HS-5 (cell line): ENCODE measurements at places on chromosomes 5 and 9.

DNA sequence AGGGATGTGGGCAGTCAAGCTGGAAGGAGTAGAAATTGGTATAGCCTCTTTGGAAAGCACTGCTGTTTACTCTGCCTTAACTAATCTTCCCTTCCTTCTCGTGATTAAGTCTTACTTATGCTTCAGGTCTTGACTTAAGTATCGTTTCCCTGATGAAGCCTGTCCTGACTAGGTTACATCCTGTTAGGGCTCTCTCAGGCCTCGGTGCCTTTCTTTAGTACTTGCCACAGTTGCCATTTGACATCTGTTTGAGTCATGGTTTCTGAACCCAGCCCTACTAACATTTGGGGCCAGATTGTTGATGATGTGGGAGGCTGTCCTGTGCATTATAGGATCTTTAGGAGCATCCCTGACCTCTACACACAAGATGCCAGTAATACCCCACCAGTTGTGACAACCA is 94.4 kb downstream of the GAPVD1 start:
- no peak for DNase-seq

DNA sequence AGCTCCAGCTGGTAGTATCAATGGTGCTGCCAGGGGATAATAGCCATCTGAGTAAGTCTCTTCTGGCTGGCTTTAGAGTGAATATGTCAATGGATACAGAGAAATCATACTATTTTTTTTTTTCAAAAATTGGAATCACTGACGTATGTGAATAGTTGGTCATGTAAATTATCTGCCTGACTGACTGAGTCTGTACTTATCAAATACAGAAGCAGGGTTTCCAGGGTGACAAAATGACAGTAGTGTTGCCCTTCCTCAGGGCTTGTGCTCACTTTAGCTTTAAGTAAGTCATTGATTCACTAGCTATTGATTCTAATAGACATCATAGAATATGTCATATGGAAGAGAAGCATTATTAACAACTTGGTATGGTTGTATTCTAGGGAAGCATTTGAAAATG is 126.0 kb upstream of the C6 start:
- DNase-seq, result no peak

- no peak for DNase-seq
Measured at GRCh38 chr9:129485145-129485774, 135.6 kb downstream of the C9orf50 start.

GRCh38 chr5:124262470-124262869 is 484.0 kb downstream of the ZNF608 start:
- DNase-seq, result no peak

- DNase-seq, result no peak
Measured at GRCh38 chr5:145958436-145958835, 22.1 kb downstream of the SH3RF2 start.
